ENCODE measurements at places on chromosomes 5 and 9.

DNA sequence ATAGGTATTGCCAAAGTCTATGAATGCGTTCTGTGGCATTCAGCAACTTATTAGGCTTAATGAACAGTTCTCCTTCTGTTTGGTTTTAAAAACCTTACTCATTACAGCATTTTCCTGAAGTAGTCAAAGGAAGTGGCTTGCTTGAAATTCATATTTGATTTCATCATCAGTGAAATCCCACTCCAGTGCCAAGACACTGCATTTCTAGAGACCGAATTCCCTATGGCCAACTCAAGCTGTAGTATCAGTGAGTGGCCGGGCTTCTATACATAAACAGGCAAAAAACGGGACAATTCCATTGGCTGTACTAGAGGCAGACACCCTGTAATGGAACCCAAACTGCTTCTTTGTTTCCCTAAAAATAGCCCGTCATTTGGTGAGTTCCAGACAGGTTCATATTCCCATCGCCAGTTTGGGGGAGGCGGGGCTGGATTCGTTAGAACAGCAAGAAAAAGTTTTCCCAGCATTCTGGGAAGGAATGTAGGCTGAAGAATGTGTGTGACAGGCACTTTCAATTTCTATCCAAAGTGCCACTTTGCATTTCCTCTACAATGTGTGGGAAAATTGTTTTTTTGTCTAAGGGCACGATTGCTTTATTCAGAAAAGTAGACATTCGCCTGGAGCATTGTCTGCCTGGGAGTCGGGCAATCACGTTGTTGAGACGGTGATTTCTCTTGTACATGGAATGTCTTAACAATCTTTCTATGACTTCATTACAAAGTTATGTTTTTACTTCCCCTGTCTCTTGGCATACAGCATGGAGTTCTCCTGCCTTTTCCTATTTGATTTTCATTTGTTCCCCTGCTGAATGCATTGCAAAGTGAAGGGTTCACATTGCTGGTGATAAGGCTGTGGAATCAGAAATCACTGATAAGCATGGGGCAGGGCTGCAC lies 141.8 kb upstream of the MAST4 start:
- no peak for DNase-seq

GRCh38 chr5:52007230-52007858 lies 624.1 kb downstream of the ISL1 start:
- peak; percentile 59 for DNase-seq

- DNase-seq, result no peak
These were observed 73.4 kb downstream of the HABP4 start for GRCh38 chr9:96523374-96523773.

DNA sequence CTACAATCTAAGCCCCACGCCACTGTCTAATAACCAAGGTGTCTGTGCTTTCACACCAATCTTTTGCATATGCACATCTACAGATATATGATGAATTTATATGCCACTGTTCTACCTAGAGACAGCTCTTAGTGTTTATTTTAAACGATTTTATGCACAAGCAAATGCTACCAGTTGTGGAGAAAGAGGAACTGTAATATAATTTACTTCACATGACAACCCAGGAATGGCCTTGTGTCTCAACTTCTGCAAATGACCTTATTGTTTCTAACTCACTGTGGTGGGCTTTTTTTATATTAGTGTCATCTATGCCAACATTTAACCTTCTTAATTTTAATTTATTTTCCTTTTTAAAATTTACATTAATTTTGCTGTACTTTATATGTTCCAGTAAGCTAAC lies 531.1 kb upstream of the TLE4 start:
- no peak for DNase-seq

DNA sequence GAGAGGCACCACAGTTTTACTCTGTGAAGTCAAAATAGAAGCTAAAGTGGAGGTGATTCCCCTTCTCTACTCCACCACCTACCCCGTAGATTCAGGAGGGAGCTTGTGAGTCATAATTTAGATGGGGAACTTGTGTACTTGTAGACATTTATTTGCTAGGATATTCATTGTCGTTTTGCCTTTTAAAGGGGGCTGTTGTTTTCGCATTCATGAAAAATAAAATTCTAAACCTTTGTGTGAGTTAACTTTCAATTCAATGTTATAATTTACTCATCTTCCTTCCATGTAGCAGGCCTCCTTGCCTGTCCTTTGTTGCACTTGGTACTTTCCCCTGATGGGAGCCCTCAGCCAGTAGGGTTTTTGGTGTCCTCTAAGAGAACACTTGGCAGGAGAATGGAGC lies 22.0 kb downstream of the SECISBP2 start:
- no peak for DNase-seq

GRCh38 chr5:59745415-59745863 lies 148.1 kb downstream of the PDE4D start:
- DNase-seq, result peak; percentile 29

DNA sequence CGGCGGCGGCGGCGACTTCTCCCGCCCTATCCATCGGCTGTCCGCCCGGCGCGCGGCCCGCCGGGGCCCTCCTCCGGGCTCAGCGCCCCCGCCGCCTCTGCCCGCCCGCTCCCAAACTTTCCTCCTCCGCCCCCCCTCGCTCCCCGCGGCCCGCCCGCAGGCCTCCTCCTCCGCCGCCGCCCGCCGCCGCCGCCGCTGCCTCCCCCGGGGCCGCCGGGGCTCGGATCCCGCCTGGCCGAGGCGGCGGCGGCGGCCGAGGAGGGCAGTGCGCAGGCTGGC lies 460 bp upstream of the PBX3 start:
- no peak for DNase-seq

DNA sequence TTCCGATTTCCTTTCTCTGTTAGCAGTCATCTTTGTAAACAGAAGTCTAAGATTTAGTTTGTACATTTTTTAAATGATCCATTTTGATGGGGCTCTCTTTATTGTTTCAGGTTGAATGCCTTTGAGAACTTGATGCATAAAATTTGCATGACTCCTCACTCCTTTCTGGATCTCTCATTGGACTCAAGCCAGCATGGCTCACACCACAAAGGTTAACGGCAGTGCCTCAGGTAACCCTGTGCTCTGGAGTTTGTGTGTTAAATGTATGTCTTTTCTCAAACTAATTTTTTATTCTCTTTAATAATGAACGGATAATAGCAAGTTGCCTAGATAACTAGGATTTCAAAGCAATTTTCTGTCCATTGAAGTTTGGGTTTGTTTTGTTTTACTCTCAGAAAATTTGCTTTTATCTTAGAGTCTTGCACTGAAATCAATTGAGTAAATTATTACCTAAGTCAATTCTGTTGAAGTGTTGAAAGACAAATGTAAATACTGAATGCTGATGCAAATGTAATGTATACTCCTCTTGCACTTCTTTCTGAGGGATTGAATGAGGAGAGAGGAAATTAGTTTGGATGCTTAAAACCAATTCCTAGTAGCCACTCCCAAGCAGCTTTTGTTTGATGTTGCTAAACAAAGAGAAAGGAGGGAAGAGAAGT lies 164.6 kb upstream of the DMRT1 start:
- no peak for DNase-seq

GRCh38 chr5:153624451-153624765 lies 133.9 kb downstream of the GRIA1 start:
- DNase-seq, result no peak

DNA sequence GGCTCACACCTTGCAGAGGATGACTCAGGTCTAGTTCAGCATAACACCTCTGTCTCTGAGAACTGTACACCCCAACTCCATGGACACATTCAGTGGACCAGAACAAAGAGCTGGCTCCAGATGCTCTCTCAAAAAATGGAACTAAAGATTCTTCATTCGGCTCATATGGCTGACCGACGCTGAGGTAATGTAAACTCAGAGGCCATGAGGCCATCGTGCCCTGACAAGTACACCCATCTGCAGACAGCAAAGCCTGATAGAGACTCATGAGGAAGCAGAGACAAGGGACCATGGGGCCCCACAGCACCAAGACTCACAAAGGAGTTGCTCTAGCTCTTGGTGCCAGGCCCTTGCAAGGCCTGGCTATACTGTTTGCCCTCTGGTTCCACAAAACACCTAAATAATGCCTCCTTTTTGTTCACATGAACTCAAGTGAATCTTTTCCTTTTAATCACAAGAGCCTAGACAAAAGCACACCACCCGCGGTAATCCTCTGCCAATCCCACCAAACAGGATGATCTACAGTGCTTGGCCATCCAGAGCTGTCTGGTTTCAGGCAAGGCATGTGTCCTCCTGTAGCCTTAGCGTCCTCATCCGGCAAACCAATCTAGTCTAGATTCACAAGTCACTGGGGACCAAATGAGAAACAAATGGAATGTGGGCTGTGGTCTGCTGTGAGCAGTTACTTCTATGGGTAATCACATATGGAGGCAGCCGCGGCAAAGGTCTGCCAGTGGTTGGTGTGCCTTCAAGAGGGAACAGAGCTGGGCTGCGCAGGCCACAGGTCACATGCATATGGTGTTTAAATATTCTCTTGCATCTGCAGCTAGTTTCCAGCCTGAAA lies 22.7 kb downstream of the MED27 start:
- no peak for DNase-seq

- DNase-seq, result peak; percentile 5
These were observed 45.0 kb downstream of the TRIM36 start for GRCh38 chr5:115124741-115125140.

DNA sequence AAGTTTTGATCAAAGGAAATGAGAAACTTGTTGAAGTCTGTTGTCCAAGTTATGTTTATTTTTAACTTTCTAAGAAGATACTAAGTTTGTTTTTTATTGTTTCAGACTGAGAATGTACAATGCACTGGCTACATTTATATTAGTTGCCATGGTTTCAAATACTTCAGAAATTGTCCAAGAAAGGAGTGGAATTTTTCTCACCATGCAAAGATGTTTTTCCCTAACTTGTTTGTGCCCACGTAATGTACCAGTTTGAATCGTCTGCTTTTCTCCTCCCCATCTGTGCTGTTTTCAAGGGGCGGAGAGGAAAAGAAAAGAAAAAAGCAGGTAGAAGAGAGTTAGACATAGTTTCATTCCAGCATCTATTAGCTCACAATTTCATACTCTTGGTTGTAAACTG lies 407.0 kb downstream of the KCTD16 start:
- no peak for DNase-seq

- no peak for DNase-seq
These were observed 4.7 kb downstream of the PFDN1 start for GRCh38 chr5:140298183-140298601.

DNA sequence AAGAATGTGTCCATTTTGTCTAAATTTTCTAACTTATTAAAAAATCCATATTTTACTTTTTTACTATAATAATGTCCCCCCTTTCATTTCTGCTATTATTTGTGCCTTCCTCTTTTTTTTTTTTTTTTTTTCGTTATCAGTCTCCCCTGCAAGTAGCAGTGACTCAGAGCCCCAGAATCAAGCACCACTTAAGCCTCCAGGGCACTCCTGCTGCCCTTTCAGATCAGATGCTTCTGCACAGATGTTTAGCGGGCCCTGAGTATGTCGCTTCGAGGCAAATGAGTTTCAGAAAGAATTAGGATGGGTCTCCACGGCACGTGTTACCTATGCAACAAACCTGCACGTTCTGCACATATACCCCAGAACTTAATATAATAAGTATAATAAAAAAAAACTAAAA lies 11.7 kb downstream of the MED7 start:
- no peak for DNase-seq

DNA sequence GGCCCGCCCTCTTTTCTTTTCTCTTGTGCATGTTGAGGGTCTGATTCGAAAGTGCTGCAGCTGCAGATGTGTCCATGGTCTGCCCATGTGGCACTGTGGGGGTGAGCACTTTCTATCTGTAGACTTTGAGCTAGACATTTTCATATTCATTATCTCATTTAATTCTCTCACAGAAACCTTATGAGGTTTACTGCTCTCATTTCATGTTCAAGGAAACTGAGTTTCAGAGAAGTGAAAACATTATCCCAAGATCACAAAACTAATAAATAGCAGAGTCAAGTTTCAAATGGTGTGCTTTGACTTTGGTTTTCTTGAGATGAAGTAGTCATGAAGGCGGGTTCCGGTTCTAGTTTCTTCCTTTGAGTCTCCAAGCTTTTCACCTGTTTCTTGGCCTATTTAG lies 536.5 kb upstream of the ZNF462 start:
- no peak for DNase-seq

- DNase-seq, result no peak
These were observed 49.9 kb upstream of the SNCAIP start for GRCh38 chr5:122262103-122262502.

DNA sequence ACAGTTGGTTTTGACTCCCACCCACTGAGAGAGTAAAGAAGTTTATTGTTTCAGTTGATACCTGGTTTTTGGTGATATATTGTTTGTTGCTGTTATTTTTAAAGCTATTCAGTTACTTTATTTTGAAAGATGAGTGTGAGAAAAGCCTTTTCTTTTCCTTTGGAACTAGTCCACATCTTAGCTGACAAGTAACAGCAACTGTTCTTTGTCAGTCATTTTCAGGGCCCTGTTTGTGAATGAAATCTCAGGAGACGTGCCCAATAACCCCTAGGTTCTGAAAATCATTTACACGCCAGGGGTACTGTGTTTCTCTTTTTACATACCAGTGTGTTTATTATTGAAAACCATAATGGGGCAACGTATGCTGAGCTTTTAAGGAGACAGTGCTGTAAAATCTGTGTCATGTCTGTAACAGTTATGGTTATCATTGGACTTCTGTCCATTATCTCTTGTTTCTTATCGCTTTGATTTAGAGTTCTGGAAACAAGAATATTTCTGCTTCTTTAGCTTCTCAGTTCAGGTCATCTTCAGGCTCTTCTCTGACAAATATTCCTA lies 75.0 kb downstream of the LIX1 start:
- no peak for DNase-seq

DNA sequence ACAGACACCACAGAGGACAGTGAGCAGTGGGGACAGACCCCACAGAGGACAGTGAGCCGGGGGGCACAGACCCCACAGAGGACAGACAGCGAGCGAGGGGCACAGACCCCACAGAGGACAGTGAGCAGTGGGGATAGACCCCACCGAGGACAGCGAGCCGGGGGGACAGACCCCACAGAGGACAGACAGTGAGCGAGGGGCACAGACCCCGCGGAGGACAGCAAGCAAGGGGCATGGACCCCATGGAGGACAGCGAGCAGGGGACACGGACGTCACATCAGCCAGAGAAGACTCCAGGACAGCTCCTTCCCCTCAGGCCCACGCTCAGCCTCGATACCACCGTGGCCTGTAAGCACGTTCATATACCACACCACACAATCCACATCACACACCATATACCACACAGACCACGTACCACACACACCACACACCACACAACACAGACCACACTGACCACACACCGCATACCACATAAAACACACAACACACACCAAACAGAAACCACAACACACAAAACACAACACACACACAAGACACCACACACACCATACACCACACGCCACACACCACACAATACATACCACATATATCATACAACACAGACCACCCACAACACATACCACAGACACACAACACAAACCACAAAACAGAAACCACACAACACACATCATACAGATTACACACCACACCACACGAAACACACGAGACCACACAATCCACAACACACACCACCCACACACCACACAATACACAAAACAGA lies 5.2 kb upstream of the ZDHHC11 start:
- DNase-seq, result no peak

GRCh38 chr5:129063483-129064113 lies 31.0 kb upstream of the ISOC1 start:
- peak; percentile 1 for DNase-seq

GRCh38 chr9:131839281-131840084 lies 99.6 kb upstream of the RAPGEF1 start:
- no peak for DNase-seq

GRCh38 chr5:170302653-170303501 lies 5.3 kb upstream of the LCP2 start:
- no peak for DNase-seq
